ENCODE measurements at places on chromosomes 6 and 20.

- peak; percentile 23 for DNase-seq
These were observed 153.2 kb downstream of the AIG1 start for GRCh38 chr6:143213859-143214376.

- DNase-seq, result no peak
These were observed 38.3 kb downstream of the PDRG1 start for GRCh38 chr20:31913431-31914157.

- no peak for DNase-seq
These were observed 67.7 kb upstream of the PLEKHG1 start for GRCh38 chr6:150531957-150532356.

DNA sequence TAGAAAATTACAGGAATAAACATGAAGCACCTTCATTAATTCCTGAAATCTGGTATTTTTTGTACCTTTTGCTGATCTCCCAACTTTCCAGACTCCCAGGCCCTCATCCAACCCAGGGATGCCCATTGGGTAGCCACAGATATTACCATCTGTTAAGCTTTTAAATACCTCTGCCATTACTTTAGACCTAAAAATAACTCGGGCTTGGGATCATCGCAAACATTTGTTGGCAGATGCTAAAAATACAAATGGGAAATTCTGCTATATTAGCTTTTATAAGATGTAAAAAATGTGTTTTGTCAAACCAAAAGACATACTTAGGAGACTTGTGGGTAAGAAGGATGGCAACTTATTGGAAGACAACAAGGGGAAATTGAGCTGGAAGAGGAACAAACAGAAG is 376.1 kb downstream of the CENPW start:
- peak; percentile 45 for DNase-seq

GRCh38 chr20:7180256-7181045 is 413.0 kb downstream of the BMP2 start:
- peak; percentile 30 for DNase-seq

- peak; percentile 68 for DNase-seq
These were observed 151.4 kb upstream of the TNFAIP3 start for GRCh38 chr6:137715589-137716045.

GRCh38 chr20:34639755-34640222 is 37.1 kb downstream of the PIGU start:
- no peak for DNase-seq

DNA sequence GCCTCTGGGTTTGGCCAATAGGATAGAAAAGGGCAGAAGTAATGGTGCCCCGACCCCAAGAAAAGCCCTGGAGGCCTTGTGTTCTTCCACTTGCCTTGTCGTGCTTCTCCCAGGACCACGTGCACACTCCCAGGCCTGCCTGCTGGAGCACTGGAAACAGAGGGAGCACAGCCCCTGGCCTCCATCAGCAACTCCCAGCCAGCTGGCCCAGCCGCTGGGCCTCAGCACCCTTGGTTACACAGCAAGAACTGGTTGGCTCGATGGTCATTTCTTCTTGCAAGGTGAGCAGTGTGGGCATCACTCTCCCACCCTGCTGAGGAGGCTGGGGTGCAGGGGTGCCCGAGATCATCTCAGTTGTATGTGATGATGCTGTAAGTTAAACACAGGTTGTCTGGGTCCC is 69.2 kb upstream of the CST7 start:
- DNase-seq, result no peak

DNA sequence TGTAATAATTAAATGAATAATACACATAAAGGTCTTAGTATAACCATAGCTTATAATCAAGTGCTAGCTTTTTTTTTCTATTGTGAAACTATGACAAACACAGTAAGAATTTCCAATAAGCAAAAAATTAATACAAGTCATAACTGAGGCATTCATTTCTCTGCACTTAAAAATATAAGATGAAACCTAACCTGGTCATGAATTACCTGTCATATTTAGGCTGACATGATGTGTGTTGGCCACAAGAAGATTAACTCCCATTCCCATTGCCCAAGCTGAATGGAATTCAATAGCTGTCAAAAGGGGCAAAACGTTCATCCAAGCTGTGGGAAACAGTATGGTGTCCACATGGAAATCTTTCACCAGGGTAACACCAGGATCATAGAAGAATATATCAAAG is 5.4 kb downstream of the VNN2 start:
- DNase-seq, result no peak

- no peak for DNase-seq
These were observed 48.2 kb upstream of the ARG1 start for GRCh38 chr6:131524695-131525336.

DNA sequence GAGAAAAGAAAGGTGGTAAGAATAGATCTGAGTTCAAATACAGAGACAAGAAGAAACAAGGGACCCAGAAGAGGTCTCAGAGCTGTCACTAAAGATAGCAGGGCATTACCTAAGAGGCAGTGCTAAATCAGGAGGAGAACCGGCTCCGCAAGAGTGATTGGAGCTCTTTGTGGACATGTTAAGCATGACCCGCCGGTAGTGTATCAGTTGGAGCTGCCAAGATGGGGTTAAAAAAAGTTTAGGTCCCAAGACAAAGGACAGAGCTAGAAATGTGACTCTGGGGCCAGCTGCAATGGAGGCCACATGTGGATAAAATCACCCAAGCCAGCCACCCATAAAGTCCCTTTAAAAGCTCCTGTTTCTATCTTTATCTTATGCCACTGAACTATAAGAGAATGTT is 93.4 kb downstream of the MBOAT1 start:
- no peak for DNase-seq

- DNase-seq, result no peak
These were observed 12.8 kb upstream of the CAPN11 start for GRCh38 chr6:44145839-44146238.

GRCh38 chr6:37631295-37631694 is 66.4 kb downstream of the MDGA1 start:
- DNase-seq, result no peak

- DNase-seq, result no peak
These were observed 275.3 kb downstream of the TBC1D7 start for GRCh38 chr6:13053006-13053461.

GRCh38 chr20:62900692-62901584 is 25.4 kb downstream of the DIDO1 start:
- DNase-seq, result peak; percentile 30

- DNase-seq, result peak; percentile 43
These were observed 594 bp downstream of the ARFGEF3 start for GRCh38 chr6:138162111-138162954.

- DNase-seq, result no peak
These were observed 128.8 kb upstream of the SIM1 start for GRCh38 chr6:100593522-100593921.

GRCh38 chr20:59939879-59940128 is 301 bp downstream of the PPP1R3D start:
- peak; percentile 59 for DNase-seq

DNA sequence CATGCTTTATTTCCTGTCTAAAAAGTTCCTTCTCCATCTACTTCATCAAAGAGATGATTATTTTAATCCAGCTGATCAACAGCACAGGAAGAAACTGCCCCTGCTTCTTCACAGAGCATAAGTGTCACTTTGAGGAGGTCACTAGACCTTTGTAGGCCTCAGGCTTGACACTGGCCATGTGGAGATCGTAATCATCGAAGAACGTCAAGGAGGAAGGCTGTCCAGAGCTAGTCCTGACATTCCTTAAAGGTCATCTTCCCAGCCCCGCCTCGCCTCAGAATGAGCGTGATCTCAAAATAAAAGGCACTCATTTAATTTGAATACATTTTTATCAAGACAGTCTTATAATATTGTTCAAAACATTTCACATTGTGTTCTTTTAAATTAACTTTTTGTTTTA is 445.7 kb upstream of the CDH4 start:
- DNase-seq, result no peak

GRCh38 chr6:39058471-39059147 is 10.0 kb downstream of the GLP1R start:
- DNase-seq, result no peak

GRCh38 chr6:6695625-6696276 is 107.2 kb downstream of the LY86 start:
- DNase-seq, result peak; percentile 79

DNA sequence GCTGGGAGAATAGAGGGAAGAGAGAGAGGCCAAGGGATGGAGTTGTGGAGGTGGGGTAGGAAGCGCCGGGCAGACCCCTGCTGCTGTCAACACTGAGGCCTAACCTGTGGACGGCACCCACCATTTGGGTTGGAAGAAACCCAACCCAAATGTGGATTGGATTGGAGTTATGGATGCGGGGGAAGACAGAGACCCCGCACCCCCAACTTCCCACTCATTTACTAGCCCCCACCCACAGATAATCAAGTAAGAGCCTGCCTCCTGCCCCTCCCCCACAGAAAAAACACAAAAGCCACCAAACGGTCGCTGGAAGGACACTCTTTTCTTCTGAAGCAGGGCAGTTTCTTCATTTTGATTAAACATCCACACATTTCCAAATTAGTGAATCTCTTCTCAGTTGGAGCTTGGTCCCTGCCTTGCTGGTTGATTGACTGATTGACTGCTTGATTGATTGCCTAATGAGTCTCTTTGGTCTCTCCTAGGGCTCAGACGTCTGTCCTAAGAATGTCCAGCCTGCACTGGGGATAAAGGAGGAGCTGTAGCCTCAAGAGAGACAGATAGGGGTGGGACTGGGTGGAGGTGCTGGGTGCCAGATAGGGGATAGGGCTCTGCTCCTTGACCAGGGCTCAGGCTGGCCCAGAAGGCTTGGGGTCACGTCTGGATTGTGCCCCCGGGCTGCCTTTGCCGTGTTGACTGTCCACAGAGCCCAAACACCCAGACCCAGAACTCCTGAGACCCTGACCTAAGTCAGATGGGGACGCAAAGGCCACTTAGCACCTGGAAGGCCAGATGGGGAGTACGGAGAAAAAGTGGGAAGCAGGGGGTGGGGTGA is 74.9 kb upstream of the FOXP4 start:
- no peak for DNase-seq

- DNase-seq, result peak; percentile 64
These were observed 145.1 kb upstream of the ZNF184 start for GRCh38 chr6:27617700-27618689.

- no peak for DNase-seq
These were observed 43.6 kb downstream of the NCOA7 start for GRCh38 chr6:125834348-125834747.

GRCh38 chr6:79630883-79631692 is at the start of gene SH3BGRL2:
Gene SH3BGRL2, plus strand, starts transcription at chr6:79631329. Its CDS starts 133 bp downstream, at chr6:79631462.
- peak; percentile 69 for DNase-seq

DNA sequence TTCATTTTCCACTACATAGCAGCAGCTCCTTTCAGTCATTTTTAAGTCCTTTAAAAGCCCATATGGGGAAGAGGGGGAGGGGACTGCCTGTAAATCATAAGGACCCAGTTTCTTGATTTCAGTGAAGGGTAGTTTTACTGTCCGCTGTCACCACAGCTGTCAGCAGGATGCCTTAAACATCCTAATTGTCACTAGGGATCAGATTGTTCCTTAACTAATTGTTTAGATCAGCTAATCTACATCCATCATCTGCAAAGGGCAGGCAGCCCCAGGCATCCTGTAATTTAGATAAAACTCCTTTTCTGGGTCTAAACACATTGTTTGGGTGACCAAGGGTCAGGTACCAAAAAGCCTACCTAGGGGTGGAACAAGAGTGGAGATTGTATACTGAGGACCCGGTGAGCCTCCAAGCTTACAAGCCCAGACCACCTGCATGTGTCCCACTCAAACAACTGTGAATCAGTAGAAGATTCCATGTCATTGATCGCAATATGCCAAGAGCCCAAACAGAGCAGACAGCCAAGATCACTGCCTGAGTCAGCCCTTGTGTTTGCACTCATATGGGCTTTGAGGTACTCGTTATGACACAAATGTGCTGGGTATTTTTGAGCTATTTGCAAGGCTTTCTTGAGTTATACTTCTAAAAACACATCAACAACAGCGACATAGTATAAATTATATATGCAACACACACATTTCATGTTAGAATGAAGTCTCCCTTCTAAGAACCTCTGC is 198.7 kb upstream of the CEP162 start:
- no peak for DNase-seq

Measured in GM23248 (cell line).